ENCODE measurements at places on chromosomes 7 and 10. TPM values are rescaled to one million over a fixed set of nuclear protein-coding genes. Genes with fewer than 3 reads are reported as not detected.

- DNase-seq, result no peak
Measured at GRCh38 chr10:1094112-1095057, 38.2 kb downstream of the WDR37 start.

The CLCN1 gene
- not detected for polyA plus RNA-seq

DNA sequence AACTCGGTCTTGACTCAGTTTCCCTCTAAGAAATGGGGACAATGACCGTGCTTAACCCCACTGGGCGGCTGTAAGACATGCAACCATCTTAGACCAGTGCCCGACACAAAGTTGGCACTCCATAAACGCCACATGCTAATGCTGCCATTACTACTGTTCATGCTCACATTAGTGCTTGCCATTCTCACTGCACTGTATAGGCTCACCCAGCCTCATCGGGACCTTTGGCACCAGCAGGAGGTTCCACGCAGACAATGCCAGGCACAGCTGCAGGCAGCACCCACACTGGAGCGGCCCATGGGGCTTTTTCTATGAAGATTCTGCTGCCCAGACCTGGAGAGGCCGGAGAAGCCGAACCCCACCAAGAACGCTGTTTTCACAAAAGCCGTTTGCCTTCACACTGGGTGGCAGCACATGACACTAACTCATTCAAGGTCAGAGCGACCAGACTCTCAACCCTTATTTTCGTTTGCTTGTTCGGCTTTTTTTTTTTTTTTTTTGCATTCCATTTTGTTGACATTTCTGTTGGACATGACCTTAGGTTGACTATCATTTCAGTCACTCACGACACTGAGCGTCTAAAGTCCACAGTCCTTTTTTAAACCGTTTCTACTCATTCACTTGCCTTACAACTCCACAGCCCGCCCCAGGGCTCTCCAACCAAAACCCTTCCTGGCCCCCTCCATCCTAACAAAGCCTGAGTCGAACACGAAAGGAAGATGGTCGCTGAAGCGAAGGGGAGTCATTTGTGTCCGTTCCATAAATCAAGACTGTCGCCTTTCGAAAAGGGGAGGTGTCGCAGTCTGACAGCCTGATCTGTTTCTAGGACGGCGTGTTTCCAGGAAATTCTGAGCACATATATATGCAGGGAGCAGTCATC lies 124.4 kb upstream of the RNF32 start:
- no peak for DNase-seq

GRCh38 chr7:30787486-30787885 lies 16.3 kb downstream of the MINDY4 start:
- DNase-seq, result no peak

GRCh38 chr10:111015181-111015580 lies 61.6 kb upstream of the ADRA2A start:
- DNase-seq, result no peak

DNA sequence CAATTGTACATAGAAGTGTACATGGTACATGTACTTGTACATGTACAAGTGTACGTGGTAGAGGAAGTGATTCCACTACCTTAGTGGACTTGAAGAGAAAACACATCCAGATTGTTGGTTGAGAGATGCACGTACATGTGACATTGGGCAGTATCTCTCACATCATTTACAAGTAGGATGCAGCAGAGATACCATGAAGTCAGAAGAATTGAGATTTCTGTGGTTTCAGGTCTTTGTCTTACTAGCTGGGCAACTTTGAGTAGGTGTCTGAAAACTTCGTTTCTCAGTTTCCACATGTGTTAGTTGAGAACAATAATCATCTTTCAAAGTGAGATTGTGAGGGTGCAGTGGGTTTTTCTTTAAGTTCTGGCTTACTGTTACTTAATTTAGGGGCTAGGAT lies 21.5 kb downstream of the CLDN12 start:
- DNase-seq, result no peak

DNA sequence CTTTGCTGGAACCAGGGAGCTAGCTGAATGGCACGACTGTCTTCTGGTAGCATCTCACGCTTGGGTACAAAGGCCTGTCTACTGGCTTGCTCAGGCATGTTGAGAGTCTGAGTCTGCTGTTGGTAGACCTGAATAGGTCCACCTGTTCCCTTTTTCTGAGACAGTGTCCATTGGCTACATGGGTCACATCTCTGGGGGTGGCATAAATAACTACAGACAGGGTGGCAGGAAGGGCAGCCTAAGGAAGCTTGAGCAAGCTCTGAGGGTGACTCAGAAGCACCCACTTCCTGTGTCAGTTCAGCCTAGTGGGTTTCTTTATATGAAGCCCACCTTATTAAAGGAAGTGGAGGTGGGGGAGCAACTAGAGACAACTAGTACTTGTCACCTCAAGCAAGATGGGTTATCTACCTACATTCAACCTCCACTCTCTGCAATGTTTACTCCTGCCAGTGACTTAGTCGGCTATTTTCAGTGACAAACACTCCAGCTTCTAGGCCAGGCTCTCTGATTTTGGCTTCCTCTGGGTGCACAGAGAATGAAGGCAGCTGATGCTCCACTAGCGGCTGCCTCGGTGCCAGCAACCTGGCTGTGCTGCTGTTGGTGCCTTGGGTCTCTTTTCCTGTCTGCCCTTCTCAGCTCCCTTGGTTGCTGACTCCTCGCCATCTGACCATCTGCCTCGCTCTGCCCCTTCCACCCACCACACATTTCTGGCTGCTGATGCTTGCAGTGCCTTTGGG lies 5.7 kb upstream of the ZYX start:
- DNase-seq, result no peak

The RGS10 gene
- polyA plus RNA-seq, result 5.4 TPM

The RBM17 gene
- polyA plus RNA-seq, result 15.5 TPM

GRCh38 chr10:33772370-33773252 lies 438.1 kb upstream of the NRP1 start:
- peak; percentile 55 for DNase-seq

The COL26A1 gene
- not detected for polyA plus RNA-seq

GRCh38 chr10:59968705-59969104 lies 62.3 kb upstream of the CCDC6 start:
- DNase-seq, result no peak

GRCh38 chr7:72753781-72754180 lies 74.2 kb downstream of the TYW1B start:
- no peak for DNase-seq

All from endothelial cell of umbilical vein (primary cell).